GM23338 (cell line): ENCODE measurements at places on chromosomes 5 and 9.

DNA sequence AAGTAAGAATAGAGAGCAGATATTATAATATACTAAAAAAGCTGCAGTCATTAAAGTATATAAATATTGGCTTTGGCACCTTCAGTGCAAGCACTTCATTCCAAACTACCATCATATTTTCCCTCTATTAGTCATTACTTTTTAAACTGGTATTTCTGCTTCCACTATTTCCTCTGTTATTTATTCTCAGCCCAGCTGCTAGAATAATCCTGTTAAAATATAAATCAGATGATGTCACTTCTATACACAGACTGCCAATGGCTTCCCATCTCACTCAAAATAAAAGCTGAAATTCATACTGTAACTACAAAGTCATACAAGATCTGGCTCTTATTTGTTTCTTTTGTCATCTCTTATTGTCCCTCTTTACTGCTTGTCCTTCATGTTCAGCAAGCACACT is 432.9 kb downstream of the TLE4 start:
- no peak overlapping the region for H3K4me3 ChIP-seq
- no peak overlapping the region for H3K27ac ChIP-seq
- H3K4me1 ChIP-seq, result no peaks in the 10 kb centered on the region
- H3K27me3 ChIP-seq, result no peaks in the 10 kb centered on the region
- DNase-seq, result no peak
- no peaks in the 10 kb centered on the region for H3K36me3 ChIP-seq

DNA sequence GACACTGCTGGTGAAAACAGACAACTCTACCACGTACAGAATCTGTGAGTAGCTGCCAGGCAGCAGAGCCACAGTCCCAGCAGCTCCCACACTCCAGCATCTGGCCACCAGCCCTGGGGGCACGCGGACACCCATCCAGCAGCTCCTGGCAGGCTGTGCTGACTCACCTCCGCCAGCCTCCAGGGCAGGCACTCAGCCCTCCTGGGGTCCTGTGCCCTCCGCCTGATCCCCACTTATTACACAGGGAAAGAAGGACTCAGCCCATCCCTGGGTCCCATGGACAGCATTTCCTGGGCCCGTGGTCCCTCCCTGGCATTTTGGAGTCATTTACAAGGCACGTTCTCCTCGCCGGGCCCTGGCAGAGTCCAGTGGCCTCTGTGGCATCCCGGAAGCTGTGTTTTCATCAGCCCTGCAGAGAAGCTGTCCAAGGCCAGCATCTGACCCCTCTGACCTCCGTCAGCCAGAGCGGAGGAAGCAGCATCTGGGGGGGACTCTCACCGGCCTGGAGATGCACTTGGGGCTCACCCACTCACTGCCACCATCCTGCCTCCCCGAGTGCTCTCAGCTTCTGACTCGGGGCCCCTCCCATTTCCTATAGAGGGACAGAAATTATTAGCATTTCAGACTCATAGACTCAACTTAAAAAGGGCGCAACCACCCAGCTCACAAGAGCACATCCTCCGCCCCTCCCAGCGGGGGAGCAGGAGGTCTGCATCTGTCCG is 21.6 kb downstream of the PAEP start:
- H3K4me3 ChIP-seq, result no peak overlapping the region
- H3K27ac ChIP-seq, result no peak overlapping the region
- H3K36me3 ChIP-seq, result no peaks in the 10 kb centered on the region
- no peaks in the 10 kb centered on the region for H3K27me3 ChIP-seq
- no peaks in the 10 kb centered on the region for H3K4me1 ChIP-seq
- no peak for DNase-seq

DNA sequence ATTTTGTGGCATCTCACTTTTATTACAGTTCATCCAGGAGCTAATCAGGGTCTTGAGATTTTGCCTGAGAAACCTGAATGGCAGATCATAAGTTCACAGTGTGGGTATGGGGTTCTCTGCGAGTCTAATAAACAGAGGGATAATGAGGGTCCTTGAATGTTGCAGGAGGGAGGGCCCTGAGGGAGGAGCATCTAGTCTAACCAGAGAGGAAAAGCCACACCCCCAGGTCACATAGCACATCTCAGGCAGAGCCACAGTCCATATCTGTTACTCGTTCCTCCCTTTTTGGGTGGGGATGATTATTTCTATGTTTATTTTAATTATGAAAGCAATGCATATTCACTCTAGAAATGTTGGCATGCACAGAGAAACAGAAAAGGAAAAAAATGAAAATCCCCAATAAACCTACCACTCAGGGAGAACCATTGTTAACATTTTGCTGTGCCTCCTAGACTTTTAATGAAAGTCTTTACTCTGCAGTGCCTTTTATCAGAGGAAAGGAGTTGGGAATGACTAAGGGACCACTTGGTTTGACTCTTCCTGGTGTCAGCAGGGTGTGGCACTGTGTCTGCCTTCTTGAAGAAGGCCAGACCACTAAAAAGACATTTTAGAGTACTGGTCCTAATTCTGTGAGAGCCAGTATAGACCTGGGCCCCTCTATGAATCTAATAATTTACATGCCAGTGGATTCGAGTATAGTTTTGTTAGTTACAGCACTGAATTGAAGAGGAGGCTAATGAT is 2.8 kb downstream of the GALNT12 start:
- no peaks in the 10 kb centered on the region for H3K36me3 ChIP-seq
- peaks cover 24% of the 10 kb centered on the region for H3K27me3 ChIP-seq
- H3K4me3 ChIP-seq, result no peak overlapping the region
- no peak for DNase-seq
- H3K4me1 ChIP-seq, result peaks cover 23% of the 10 kb centered on the region

- H3K27me3 ChIP-seq, result no peaks in the 10 kb centered on the region
- H3K36me3 ChIP-seq, result no peaks in the 10 kb centered on the region; the same call in 1 of the 2 replicates
- peaks cover 29% of the 10 kb centered on the region for H3K4me1 ChIP-seq
- peak overlapping the region; percentile 67 for H3K27ac ChIP-seq
These were observed 681 bp upstream of the LHFPL2 start for GRCh38 chr5:78649211-78649695.

GRCh38 chr5:180982008-180982741 is 6.5 kb upstream of the BTNL3 start:
- DNase-seq, result no peak
- no peak overlapping the region for H3K4me3 ChIP-seq
- H3K27ac ChIP-seq, result no peak overlapping the region
- no peaks in the 10 kb centered on the region for H3K36me3 ChIP-seq
- H3K4me1 ChIP-seq, result no peaks in the 10 kb centered on the region

GRCh38 chr9:127390563-127390962 is 6.4 kb upstream of the SLC2A8 start:
- H3K27ac ChIP-seq, result no peak overlapping the region
- DNase-seq, result no peak
- H3K4me3 ChIP-seq, result no peak overlapping the region
- no peaks in the 10 kb centered on the region; the same call in 1 of the 2 replicates for H3K4me1 ChIP-seq
- H3K27me3 ChIP-seq, result 0 out of 2 replicates have a peak, but pooled peaks cover 7% of the 10 kb centered on the region

GRCh38 chr9:77221431-77221830 is 44.1 kb downstream of the VPS13A start:
- no peak for DNase-seq
- H3K36me3 ChIP-seq, result no peaks in the 10 kb centered on the region
- H3K4me1 ChIP-seq, result peaks cover 7% of the 10 kb centered on the region
- H3K27ac ChIP-seq, result no peak overlapping the region
- no peak overlapping the region for H3K4me3 ChIP-seq

GRCh38 chr9:92501671-92502393 is 19.5 kb upstream of the ASPN start:
- no peaks in the 10 kb centered on the region for H3K27me3 ChIP-seq
- H3K27ac ChIP-seq, result no peak overlapping the region
- H3K36me3 ChIP-seq, result no peaks in the 10 kb centered on the region
- H3K4me3 ChIP-seq, result no peak overlapping the region
- peak; percentile 63 for DNase-seq

- H3K27me3 ChIP-seq, result no peaks in the 10 kb centered on the region
- H3K4me1 ChIP-seq, result no peaks in the 10 kb centered on the region
- no peak overlapping the region for H3K27ac ChIP-seq
- H3K4me3 ChIP-seq, result no peak overlapping the region
These were observed 102.0 kb upstream of the DMAC1 start for GRCh38 chr9:7901621-7902020.

- H3K4me3 ChIP-seq, result no peak overlapping the region
- H3K27ac ChIP-seq, result no peak overlapping the region
- H3K27me3 ChIP-seq, result no peaks in the 10 kb centered on the region
- no peaks in the 10 kb centered on the region for H3K4me1 ChIP-seq
These were observed 171.5 kb upstream of the PHYKPL start for GRCh38 chr5:178403956-178404600.

DNA sequence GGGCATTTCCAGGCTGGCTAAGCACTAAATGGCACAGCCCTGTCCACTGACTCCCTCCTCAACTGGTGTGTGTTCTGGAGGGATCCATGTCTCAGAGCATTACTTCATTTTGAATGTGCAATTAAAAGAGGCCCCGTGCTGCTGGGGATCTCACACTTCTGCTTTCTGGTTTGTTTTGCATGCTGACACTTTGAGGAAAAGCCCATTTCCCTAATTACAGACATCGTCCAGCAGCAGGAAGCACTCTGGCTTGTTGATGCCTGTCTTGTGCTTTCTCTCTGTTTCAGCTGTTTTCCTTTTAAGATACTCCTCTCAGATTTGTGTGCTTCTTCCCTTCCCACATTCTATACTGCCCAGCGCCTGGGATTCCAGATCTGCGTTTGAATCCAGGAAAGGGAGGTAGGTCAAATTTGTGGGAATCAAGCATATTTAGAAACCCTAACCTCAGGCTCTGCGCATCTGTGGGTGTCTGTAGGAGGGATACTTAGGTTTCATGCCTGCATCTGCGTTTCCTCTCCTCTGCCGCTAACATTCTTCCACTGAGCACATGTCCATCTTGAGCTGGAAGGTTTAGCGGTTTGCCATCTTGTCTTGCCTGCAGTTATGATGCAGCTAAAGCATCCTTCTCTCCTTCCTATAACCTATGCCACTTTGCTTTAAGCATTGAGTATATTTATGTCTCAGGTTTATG is 25.7 kb downstream of the SYK start:
- no peaks in the 10 kb centered on the region for H3K36me3 ChIP-seq
- H3K4me1 ChIP-seq, result no peaks in the 10 kb centered on the region
- no peak overlapping the region for H3K4me3 ChIP-seq
- no peak overlapping the region for H3K27ac ChIP-seq

- DNase-seq, result no peak
- H3K4me3 ChIP-seq, result no peak overlapping the region
- no peak overlapping the region for H3K27ac ChIP-seq
- H3K27me3 ChIP-seq, result no peaks in the 10 kb centered on the region
These were observed 52.2 kb downstream of the ZCCHC7 start for GRCh38 chr9:37172557-37172956.

DNA sequence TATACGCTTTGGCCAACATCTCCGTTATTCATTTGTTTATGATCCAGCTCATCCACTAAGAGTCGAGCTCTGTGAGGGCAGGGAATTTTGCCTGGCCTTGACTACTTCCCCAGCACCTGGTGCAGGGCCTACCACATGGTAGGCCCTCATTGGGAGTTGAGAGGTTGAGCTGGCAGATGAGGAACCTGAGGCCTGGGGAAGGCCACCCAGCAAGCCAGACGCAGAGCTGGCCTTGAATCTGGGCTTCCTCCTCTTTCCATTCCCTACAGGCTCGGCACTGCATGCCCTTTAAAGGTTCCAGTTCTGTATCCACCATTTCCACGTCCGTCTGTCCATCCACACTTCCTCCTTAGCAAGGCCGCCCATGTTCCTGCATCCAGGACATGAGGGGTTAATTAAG is 24.2 kb downstream of the KCNMB1 start:
- H3K4me1 ChIP-seq, result no peaks in the 10 kb centered on the region
- no peak overlapping the region for H3K27ac ChIP-seq
- H3K36me3 ChIP-seq, result no peaks in the 10 kb centered on the region
- DNase-seq, result no peak
- H3K27me3 ChIP-seq, result no peaks in the 10 kb centered on the region
- H3K4me3 ChIP-seq, result no peak overlapping the region

DNA sequence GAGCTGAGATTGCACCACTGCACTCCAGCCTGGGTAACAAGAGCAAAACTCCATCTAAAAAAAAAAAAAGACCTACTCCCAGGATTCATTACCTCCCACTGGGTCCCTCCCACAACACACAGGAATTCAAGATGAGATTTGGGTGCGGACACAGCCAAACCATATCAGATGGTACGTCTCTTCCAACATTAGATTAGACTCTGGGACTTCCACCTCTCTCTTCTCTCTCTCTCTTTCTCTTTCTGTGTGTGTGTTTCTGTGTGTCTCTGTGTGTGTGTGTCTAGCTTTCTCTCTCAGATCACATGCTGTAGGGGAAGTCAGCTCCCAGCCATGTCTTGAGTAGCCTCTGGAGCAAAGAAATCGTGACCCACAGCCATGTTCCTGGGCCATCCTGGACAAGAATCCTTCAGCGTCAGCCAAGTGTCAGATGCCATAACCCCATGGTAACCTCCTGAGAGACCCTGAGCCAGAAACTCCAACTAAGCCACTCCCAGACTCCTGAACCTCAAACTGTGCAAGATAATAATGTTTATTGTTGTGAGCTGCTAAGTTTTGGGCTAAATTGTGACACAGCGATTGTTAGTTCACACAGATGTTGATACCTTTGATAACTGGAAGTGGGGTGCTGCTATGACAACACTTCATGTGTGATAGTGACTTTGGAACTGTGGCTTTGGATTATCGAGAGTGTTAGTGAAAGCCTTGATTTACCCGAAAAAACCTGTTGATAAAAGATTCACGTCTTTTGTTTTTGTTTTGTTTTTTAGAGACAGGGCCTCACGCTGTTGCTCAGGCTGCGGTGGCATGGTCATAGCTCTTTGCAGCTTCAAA is 4.1 kb upstream of the CMBL start:
- DNase-seq, result no peak
- H3K4me3 ChIP-seq, result no peak overlapping the region
- no peaks in the 10 kb centered on the region for H3K36me3 ChIP-seq
- H3K27ac ChIP-seq, result no peak overlapping the region
- peaks cover 5% of the 10 kb centered on the region for H3K27me3 ChIP-seq

GRCh38 chr5:72662305-72662704 is 154.2 kb upstream of the TNPO1 start:
- H3K36me3 ChIP-seq, result no peaks in the 10 kb centered on the region
- no peak overlapping the region for H3K4me3 ChIP-seq
- no peak for DNase-seq
- no peaks in the 10 kb centered on the region for H3K27me3 ChIP-seq
- no peak overlapping the region for H3K27ac ChIP-seq

GRCh38 chr9:89613912-89614892 is 9.4 kb downstream of the GADD45G start:
- no peaks in the 10 kb centered on the region for H3K27me3 ChIP-seq
- H3K27ac ChIP-seq, result no peak overlapping the region
- DNase-seq, result no peak
- no peaks in the 10 kb centered on the region for H3K36me3 ChIP-seq
- H3K4me3 ChIP-seq, result no peak overlapping the region

GRCh38 chr5:161686149-161686548 is 628 bp downstream of the GABRA6 start:
- no peak for DNase-seq
- no peak overlapping the region for H3K27ac ChIP-seq

GRCh38 chr5:176418251-176418650 is 1.9 kb upstream of the CLTB start:
- H3K36me3 ChIP-seq, result 0 out of 2 replicates have a peak, but pooled peaks cover 3% of the 10 kb centered on the region
- DNase-seq, result no peak
- 0 out of 2 replicates have a peak, but pooled peaks cover 3% of the 10 kb centered on the region for H3K4me1 ChIP-seq
- H3K27ac ChIP-seq, result no peak overlapping the region
